ENCODE measurements at places on chromosomes 4 and X. TPM values are rescaled to one million over a fixed set of nuclear protein-coding genes. Genes with fewer than 3 reads are reported as not detected.
A peak's percentile ranks its signal among the peaks of the same experiment; 100 is the strongest.

Gene SPP1
- total RNA-seq: 42.1 TPM

GRCh38 chr4:121951521-121952110, at the start of gene TRPC3:
TRPC3 (minus strand) TSS chr4:121952060; CDS start chr4:121951680, 380 bp downstream.
- DNase-seq: peak; percentile 56

- no peak for DNase-seq
These were observed 803.8 kb upstream of the AMOT start for GRCh38 chrX:113644426-113644825.

GRCh38 chrX:131306601-131307000, 17.5 kb upstream of the IGSF1 start:
- DNase-seq: no peak

DNA sequence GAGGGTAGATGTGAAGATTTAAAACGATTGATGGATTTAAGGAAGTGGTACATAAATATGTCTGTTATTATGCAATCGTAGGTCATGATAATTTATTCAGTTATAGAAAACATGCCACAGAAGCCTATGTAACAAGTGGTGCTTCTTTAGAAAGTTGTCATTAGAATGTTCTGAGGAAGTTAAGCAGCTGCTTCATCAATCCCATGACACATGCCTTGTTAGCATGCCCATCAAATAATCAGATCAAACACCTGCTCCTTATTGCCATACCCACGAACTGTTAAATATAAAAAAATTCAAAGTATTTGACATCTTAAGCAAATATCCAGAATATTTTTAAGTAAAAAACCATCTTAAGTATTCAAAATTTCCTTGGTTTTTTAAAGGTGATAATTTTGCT, 76.4 kb upstream of the MYOZ2 start:
- no peak for DNase-seq
